ENCODE measurements at places on chromosomes 1 and 21.

DNA sequence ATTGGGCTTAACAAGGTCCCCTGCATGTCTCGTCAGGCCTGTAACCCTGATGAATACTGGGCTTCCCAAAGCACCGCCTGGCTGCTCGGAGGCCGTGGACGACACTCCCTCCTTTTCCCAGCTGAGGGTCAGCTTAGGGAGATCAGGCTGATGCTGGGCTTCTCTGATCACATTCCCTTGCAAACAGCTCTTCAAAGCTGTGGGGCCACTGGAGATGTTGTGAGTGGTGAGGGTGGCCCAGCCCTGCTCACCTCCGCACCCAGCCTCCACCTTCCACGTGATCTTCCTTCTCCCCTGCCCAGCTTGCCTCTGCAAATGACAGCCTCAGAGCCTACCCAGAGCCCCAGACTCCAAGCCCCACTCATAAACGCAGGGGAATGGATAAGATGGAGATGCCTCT is 195.4 kb downstream of the GRIK3 start:
- DNase-seq: no peak

GRCh38 chr1:223429313-223429731 is 36.1 kb downstream of the CCDC185 start:
- no peak for DNase-seq

DNA sequence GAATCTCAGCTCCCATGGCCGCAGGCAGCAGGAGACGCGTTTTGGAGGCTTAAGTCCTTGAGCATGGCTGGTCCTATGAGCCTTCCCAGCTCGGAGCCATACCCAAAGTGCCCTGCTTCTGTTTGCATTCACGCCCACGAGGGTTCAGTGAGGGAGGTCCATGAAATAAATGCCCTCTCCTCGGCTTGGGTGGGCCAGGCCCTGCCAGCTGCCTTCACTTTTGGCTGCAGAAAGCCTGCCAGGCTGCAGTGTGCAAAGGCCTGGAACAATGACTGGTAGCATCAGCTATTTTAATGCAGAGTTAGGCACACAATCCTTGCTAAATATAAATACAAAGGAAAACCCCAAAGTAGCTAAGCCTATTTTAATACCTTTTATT is 49.4 kb downstream of the H3-3A start:
- no peak for DNase-seq

DNA sequence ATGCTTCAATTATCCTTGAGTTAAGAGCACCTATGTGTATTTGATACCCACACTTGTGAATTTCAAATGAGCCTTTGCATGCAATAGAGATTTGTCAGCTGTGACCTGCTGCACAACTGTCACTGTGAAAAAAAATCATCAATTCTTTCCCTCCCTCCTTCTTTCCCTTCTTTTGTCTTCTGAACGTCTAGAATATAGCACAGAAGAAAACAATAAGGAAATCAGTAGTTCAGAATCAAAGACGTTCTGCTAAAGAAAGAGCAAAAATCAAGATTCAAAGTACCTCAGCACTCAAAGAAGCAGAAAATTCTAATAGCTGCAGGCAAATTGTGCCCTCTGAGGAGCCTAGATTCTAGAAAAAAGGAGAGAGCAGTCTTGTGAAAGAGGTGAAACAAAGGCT is 1.7 kb upstream of the FMN2 start:
- no peak for DNase-seq

- DNase-seq: no peak
Observed at GRCh38 chr1:104476126-104476525, 726.4 kb downstream of the AMY1C start.

- DNase-seq: no peak
Observed at GRCh38 chr1:111499026-111499785, 4.2 kb downstream of the ADORA3 start.

GRCh38 chr21:45989355-45990048 is 7.9 kb downstream of the COL6A1 start:
- DNase-seq: no peak

GRCh38 chr1:222046684-222047263 is 304.9 kb upstream of the DUSP10 start:
- DNase-seq: no peak

DNA sequence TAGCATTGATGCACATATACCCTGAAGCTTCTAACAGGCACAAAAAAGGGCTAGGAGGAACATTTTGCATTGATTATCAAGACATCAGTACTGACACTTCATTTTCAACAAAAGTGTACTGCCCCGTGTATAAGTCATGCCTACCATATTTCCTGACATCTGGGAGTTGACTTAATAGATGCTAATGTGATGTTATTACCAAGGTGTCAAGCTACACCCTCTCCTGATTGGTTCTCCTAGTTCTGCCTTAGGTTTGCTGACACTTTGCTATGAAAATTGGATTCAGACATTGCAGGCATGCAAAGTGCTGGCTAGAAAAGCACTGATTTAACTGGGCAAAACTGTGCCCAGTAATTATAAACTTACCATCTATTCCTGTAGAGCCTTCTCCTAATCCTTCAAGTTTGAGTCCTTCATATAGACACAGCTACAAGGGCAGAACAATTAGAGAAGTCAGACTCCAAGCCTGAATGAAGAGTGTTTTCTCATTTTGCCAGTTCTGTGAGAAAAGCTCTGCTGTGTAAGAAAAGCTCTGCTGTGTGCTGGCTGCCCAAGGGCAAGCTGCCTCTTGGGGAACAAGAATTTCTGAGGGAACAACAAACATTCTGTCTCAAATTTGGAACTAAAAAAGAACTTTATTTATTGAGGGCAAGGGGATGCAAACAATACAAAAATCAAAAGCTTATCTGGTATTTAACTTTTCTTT is 11.2 kb downstream of the S100A10 start:
- DNase-seq: no peak

DNA sequence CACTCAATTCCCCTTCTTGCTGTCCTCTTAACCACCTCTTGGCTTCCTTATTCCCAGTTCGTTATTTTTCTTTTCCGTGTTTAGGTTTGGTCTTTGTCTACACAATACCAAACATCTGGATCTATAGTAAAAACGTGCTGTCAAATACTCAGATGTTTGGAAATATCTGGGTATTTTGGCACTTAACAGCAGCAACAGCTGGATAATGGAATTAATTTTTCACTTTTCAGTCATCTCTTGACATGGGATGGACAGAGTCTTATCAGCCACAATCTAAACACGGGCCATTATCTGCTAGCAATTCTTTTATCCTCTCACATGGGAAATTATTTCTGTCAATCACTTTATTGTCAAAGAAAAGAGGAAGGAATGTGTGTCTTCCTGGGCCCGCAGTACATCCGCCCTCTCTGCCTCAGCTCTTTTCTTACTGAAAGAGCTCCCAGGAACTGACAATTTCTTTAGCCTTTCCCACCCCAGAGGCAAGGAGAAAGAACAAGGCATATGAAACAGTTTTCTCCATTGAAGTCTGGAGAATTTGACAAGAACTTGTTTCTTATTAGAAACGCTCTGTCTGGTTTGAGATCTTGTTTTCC is 13.4 kb downstream of the NHLH2 start:
- no peak for DNase-seq

GRCh38 chr21:18157406-18157805 is 87.2 kb upstream of the CHODL start:
- DNase-seq: no peak

- no peak for DNase-seq
Observed at GRCh38 chr1:87045761-87046304, 131.4 kb downstream of the HS2ST1 start.

- no peak for DNase-seq
Observed at GRCh38 chr1:20281801-20282200, 8.9 kb upstream of the VWA5B1 start.

- peak; percentile 56 for DNase-seq
Observed at GRCh38 chr1:241627453-241628259, 12.5 kb downstream of the CHML start.

DNA sequence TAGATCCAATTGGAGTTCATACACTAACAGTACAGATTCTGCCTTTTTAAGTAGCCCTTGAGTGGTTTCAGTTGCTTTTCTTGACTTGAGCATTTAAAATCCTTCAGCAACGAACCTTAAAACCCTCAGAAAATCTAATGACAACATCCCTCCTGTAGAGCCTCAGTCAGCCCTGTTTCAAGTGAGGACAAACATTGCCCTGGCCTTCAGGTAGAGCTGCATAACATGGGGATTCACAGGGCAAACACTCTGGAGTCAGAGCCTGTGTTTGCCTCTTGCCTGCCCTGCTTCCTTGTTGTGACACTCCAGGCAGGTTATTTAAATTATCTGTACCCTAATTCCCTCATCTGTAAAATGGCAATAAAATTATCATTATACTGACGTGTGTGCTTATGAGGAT is 96.1 kb upstream of the KCNA3 start:
- DNase-seq: no peak
